Cardiac atrium fibroblast (primary cell): ENCODE measurements at places on chromosomes 6 and 20. TPM values are rescaled to one million over a fixed set of nuclear protein-coding genes. Genes with fewer than 3 reads are reported as not detected.

The RRBP1 gene
- 196 and 252 TPM in 2 replicates for total RNA-seq

The MEI4 gene
- total RNA-seq, result not detected in 2 replicates

The FAM184A gene
- total RNA-seq, result not detected in 2 replicates

The SLC35B2 gene
- 65.0 and 70.3 TPM in 2 replicates for total RNA-seq

The PPP1R16B gene
- 0.49 and 0.54 TPM in 2 replicates for total RNA-seq

The GSTA2 gene
- total RNA-seq, result not detected in 2 replicates

The HLA-DRA gene
- total RNA-seq, result 0.16 TPM in 1 of 2 replicates, not detected in the other

The ISM1 gene
- not detected in 2 replicates for total RNA-seq

The ARFGEF3 gene
- 0.32 and 0.36 TPM in 2 replicates for total RNA-seq

The CFAP206 gene
- total RNA-seq, result not detected in 2 replicates

The SCRT2 gene
- not detected in 2 replicates for total RNA-seq

The IL17F gene
- not detected in 2 replicates for total RNA-seq

The PAK5 gene
- total RNA-seq, result not detected in 2 replicates

The SLC17A1 gene
- not detected in 2 replicates for total RNA-seq

The CAPN11 gene
- total RNA-seq, result 0.97 TPM in 1 of 2 replicates, not detected in the other

The SERAC1 gene
- 3.6 and 6.2 TPM in 2 replicates for total RNA-seq

The DEFB119 gene
- not detected in 2 replicates for total RNA-seq

The ATP6V1G2 gene
- 1.3 TPM in 2 replicates for total RNA-seq

The FAM209B gene
- not detected in 2 replicates for total RNA-seq

The PDYN gene
- total RNA-seq, result not detected in 2 replicates

The RUNX2 gene
- 0.49 and 0.72 TPM in 2 replicates for total RNA-seq

The TP53INP2 gene
- 5.8 and 10.4 TPM in 2 replicates for total RNA-seq

The GHRH gene
- total RNA-seq, result not detected in 2 replicates

The HLA-DMB gene
- total RNA-seq, result not detected in 2 replicates

The DZANK1 gene
- total RNA-seq, result 0.16 and 0.36 TPM in 2 replicates

The KIF25 gene
- not detected in 2 replicates for total RNA-seq

The OPRL1 gene
- total RNA-seq, result 0.65 TPM in 1 of 2 replicates, not detected in the other

The MCM8 gene
- total RNA-seq, result 4.0 and 4.7 TPM in 2 replicates

The SIGLEC1 gene
- not detected in 2 replicates for total RNA-seq

The DOK5 gene
- 9.9 and 17.7 TPM in 2 replicates for total RNA-seq

The GRIK2 gene
- 1.6 and 1.9 TPM in 2 replicates for total RNA-seq

The EYA2 gene
- total RNA-seq, result 3.6 and 4.2 TPM in 2 replicates

The MUC21 gene
- total RNA-seq, result not detected in 2 replicates

The ECT2L gene
- under 0.01 TPM in 1 of 2 replicates, not detected in the other for total RNA-seq

The BFSP1 gene
- 0.36 and 2.3 TPM in 2 replicates for total RNA-seq
